ENCODE measurements at places on chromosomes 1 and 21.
A peak's percentile ranks its signal among the peaks of the same experiment; 100 is the strongest.

DNA sequence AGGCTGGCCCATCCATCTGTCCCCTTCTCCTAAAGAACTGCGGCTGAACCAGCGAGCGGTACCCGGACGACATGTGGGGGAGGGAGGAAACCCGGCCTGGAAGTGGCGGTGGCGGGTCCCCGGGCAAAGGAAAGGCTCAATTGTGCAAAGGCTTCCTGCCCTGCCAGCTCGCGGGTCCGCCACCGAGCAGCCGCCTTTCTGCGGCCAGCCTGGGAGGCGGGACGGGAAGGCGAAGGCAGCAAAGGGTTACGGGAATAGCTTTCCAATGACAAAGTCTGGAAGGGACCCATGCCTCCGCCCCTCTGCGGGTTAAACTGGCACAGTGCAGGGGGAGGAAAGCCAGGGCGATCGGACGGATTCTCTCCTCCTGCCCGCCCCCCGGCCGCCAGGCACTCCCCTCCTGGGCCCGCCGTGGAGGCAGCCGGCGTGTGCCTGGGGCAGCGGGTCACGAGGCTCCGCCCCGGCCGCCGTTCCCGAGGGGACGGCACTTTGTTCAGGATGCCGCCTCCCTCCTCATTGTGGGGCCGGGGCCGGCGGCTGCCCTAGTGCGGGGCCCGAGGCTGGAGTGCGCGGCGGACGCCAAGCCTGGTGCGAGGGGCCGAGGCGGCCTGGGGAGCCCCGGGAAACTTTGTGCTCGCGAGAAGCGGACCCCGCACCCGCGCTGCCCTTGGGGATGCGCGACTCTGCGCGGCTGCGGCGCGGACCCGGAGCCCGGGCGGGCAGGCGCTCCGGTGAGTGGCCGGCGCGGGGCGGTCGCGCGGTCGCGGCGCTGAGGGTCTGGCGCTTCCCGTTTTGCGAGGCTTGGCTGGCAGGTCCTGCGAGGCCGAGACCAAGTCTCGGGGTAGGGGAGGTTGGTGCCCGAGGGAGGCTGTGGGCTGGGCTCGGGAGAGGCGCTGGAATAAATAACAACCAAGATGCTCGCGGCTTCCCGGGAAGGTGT lies at the start of gene NAV1:
Gene NAV1 (plus strand): TSS at position 516 of the 940 bp plus-strand sequence. CDS start 83,758 bp downstream, outside the sequence.
- DNase-seq, result no peak

- DNase-seq, result no peak
Observed at GRCh38 chr1:25945761-25946160, 39.5 kb upstream of the STMN1 start.

GRCh38 chr1:19435851-19436455 lies 49.4 kb downstream of the CAPZB start:
- DNase-seq, result no peak

- DNase-seq, result no peak
Observed at GRCh38 chr1:219476116-219476515, 136.8 kb downstream of the ZC3H11B start.

GRCh38 chr1:27891196-27891889 lies 19.0 kb downstream of the THEMIS2 start:
- DNase-seq, result peak; percentile 38

DNA sequence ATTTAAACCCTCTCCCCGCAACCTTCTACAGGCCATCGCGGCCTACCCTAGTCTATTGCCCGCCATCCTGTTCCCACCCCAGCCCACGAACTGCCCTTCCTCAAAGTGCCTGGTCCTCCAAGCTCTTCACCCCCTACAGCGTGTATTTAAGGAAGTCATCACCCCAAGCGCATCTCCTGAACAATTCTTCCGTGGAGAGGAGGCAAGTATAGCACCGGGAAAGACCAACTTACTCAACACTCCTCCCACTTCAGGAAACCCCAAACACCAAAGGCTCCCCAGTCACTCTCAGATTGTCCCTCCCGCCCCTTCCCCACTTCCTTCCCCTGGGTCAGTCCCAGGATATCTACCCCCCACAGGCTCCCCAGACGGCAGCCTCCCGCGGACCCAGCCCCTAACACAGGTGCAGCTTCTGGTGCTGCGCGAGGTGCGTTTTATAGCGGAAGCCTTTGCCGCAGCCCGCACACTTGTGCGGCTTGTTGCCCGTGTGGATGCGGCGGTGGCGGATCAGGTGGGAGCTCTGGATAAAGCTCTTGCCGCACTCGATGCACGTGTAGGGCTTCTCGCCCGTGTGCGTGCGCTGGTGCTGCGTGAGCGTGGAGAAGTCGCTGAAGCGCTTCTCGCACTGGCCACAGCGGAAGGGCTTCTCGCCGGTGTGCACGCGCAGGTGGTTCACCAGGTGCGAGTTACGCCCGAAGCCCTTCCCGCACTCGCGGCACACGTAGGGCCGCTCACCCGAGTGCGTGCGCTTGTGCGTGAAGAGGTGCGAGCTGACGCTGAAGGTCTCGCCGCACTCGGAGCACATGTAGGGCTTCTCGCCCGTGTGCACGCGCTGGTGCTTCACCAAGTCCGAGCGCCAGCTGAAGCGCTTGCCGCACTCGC lies 25.5 kb downstream of the ZNF697 start:
- DNase-seq, result no peak

GRCh38 chr21:16517383-16517782 lies 787.6 kb downstream of the USP25 start:
- no peak for DNase-seq

DNA sequence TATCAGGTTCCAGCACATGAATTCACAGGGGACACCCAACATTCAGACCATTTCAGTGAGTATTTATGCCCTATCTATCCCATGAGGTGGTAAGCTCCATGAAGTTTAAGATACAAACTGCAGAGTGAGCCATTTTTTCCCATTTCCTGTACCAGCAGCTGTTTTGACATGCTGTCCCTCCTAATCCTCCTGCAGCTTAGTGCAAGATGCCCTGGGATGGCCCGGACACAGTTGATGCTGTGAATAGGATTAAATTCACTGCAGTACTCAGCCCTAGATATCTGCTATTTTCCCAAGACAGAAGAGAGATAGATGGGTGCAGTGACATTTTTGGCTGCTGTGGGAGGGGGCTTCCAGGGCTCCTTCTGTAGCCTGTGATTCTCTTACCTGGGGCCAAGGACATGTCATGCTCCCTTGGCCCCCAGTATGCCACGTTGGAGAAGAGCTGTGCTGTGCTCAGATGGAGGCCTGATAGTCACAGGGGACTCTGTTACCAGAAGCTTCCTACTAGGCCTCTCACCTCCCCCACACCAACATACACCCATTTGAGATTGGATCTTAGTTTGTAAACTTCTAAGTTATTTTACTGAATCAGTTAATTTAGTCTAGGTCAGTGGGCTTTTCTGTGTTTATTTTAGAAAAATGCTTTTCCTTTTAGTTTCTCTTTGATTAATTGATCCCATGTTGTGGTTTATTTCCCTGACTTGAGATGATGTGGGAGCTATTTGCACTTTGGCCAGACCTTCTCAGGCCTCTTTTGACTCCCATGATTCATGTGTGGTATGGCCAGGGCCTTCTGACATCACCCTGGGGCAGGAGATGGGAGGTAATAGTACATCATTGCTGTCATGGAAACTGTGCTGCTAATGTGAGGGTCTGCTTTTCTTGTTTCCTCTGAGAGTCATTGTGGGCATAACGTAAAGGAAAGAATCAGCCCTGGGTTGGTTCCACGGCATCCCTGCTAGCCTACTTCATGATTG lies 92.6 kb downstream of the ST3GAL3 start:
- no peak for DNase-seq

- DNase-seq, result no peak
Observed at GRCh38 chr1:243850202-243850451, at the start of gene AKT3. AKT3 (minus strand) TSS chr1:243850243; CDS start chr1:243843170, 7,073 bp downstream.

DNA sequence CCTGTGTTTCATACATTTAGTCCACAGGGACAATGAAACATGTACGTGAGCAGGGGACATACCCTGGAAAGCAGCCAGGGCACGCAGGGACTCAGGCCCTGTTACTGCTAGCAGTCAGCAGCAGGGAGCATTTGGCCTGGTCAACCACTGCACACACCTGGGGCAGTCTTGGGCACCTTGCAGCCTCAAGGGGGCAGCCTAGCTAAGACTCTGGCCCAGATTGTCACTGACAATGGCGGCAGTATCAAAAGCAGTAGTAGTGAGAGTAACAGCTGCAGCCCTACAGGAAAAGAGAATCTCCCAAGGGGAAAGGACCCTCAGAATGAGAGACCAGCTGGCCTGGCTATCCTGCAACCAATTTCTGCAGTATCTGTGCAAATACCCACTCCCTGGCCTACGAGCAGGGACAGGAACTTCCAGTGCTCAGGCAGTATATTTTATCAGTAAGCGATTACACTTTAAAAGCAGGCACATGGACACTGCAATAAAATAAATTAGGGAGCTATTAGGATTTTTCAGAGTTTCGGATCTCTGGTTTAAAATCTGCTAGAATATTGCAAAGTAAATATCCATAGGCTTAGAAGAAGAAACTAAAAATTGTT lies 475.6 kb downstream of the LTN1 start:
- DNase-seq, result peak; percentile 36

GRCh38 chr1:247812637-247813036 lies 11.3 kb downstream of the OR14A16 start:
- DNase-seq, result no peak

- no peak for DNase-seq
Observed at GRCh38 chr1:60889709-60890108, 192.7 kb upstream of the NFIA start.

- no peak for DNase-seq
Observed at GRCh38 chr1:1244192-1244811, 2.2 kb downstream of the C1QTNF12 start.

- no peak for DNase-seq
Observed at GRCh38 chr1:220711056-220711809, 21.1 kb downstream of the C1orf115 start.

DNA sequence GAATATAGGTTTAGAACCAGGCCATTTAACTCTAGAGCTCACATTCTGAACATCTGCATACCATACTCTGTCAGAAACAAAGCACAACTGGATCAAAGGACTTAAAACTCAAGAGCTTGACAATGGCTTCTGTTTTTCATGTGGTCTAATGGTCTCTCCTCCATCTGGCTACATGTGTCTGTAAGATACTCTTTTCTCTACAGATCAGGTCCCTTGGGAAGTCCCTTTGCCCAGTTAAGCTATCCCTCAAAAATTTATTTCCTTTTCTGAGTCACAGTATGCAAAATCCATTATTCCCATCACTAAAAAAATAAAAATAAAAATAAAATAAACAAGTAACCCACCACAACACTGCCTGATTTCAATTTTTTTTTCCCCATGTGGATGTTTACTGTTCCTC lies 357.0 kb upstream of the PRMT6 start:
- no peak for DNase-seq

DNA sequence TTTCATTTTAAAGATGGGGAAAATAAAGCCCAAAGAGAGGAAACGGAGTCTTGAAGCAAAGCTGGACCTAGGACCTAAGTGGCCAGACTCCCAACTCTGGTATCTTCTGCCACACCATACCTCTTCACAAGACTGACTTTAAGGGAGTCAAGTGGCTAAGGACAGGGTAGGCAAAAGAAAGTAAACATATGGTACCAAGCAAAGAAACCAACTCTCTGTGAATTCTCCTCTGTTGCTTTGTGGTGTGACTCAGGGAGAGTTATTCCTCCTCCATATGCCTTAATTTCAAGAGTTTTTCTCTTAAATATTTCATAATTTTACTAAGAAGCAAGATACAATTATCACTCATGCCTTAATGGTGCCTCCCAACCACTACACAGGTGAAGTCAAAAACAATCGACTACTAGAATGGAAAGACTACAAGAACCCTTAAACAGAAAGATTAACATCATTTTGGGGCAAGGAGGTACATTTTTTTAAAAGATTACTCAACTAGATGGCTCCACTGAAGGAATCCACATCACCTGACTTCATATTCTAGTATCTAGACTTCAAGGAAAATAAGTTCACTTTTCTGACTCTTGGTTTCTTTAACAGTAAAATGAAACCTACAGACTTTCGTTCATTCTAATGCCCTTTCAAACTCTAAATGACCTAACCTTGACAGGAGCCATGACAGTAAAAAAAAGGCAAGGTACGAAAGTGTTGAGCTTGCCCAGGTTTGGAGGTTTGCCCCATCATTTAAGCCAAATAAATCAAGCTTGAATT lies 44.2 kb downstream of the LUZP1 start:
- no peak for DNase-seq

DNA sequence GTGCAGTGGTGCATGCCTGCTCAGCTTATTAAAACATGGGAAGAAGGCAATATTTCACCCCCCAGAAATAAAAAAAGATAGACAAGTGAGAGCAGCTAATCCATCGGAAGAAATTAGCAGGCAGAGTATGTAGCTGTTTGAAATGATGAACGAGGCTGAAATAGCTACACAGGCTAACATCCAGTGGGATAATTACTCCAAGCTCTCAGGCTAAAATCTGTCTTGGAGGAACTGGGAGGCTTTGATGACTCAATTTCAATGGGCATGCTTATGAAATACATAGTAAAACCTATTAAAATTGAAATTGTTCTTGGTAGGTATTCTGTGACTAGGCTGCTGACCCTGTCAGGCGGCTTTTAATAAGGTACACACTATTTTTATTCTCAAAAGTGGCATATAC lies 84.1 kb upstream of the RRP15 start:
- no peak for DNase-seq

DNA sequence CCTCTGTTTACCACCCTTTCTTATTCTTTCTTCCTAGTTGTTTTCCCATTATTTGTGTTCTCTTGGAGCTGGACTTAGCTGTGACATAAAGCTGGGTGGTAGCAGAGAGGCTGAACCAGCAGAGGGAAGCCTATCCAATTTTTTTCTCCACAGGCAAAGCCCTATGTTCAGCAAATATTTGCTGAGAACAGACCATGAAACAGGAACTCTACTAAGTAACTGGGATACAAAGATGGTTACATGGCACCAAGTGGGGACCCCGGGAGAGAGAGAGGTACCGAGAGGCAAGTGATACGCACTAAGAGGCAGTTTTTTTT lies 6.6 kb downstream of the CFAP141 start:
- DNase-seq, result no peak

DNA sequence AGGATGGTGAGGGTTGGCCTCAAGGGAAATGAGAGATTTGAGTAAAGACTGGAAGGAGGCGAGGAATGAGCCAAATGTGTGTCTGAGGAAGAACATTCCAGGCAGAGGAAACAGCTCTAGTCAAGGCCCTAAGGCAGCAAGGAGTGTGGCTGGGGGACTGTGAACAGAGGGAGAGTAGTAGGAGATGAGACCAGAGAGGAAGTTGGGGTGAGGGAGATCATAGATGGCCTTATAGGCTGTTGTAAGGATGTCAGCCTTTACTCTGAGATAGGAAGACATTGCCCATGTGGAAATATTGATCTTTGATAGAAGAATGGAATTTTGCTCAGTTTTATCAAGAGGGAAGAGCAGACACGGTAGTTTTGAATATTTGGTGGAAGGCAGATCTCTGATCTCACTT lies 55.2 kb upstream of the ARTN start:
- DNase-seq, result no peak

DNA sequence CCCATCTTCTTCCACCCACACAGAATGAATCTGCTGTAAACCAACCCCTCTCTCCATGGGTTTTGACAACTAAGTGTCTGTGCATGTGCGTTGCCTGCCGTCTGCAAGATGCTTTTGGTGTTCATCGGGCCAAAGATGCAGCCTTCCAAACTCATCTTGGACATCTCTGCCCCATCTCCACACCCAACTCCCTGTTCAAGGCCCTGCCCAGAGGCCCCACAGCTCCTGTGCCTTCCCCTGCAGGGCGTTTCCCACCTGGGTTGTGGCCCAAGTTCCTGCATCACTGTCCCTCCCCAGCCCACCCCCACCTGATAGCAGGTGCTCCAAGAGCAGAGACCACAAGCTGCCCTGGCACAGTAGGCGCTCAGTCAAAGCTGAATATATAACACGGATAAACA lies 103.2 kb downstream of the BCAR3 start:
- DNase-seq, result no peak

GRCh38 chr1:26293911-26294463 lies 12.4 kb downstream of the UBXN11 start:
- DNase-seq, result no peak

- DNase-seq, result peak; percentile 3
Observed at GRCh38 chr1:110726755-110727154, 52.0 kb upstream of the KCNA3 start.

GRCh38 chr21:27060190-27060589 lies 93.3 kb upstream of the ADAMTS5 start:
- no peak for DNase-seq
